ENCODE measurements at places on chromosomes 2 and 18.

DNA sequence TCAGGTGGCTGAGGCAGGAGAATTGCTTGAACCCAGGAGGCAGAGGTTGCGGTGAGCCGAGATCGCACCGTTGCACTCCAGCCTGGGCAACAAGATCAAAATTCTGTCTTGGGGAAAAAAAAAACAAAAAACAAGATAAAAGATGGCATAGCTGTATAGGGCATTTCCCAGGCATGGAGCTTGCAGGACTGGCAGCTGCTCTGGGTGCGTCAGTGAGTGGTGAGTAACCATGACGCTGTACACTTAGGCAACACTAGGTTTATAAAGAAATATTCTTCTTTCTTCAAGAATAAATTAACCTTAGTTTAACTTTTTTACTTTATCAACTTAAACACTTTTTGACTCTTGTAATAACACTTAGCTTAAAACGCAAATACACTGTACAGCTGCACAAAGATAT is 15.4 kb downstream of the TGOLN2 start:
- DNase-seq, result peak; percentile 60

GRCh38 chr2:105129722-105130232 is 91.9 kb downstream of the MRPS9 start:
- peak; percentile 65 for DNase-seq

GRCh38 chr2:239762655-239763269 is 262.4 kb downstream of the NDUFA10 start:
- DNase-seq, result no peak

- DNase-seq, result no peak
These were observed 47.6 kb upstream of the ZNF521 start for GRCh38 chr18:25399554-25399953.

DNA sequence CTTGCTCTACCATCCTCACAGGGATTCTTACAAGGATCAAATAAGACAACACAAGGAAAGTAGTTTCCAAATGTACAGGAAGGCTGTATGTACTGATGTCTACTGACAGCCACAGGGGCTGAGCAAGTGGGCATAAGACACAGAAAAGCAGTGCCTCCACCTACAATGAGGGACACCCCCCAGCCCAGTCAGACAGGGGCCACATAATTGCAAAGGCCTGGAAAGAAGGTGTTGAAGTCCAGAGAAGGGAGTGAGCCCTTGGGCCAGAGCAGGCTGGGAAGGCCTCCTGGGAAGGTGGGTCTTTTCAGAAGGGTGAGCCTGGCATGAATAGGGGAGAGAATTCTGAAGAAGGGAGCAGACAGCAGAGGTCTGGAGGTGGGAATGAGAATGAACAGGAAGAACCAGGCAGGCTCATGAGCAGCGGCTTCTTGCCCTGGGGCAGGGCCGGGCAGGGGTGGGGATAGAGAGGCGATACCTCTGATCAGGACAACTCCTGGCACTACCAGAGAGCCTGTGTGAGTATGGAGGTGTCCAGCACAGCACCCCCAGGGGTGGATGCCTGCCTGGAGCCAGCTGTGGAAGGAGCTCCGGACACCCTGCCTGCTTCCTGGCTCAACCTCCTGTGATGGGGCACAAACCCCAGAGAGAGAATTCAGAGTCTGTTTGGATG is 30.1 kb downstream of the HS1BP3 start:
- DNase-seq, result no peak

- DNase-seq, result no peak
These were observed 916.0 kb upstream of the CELF4 start for GRCh38 chr18:38481576-38481975.

DNA sequence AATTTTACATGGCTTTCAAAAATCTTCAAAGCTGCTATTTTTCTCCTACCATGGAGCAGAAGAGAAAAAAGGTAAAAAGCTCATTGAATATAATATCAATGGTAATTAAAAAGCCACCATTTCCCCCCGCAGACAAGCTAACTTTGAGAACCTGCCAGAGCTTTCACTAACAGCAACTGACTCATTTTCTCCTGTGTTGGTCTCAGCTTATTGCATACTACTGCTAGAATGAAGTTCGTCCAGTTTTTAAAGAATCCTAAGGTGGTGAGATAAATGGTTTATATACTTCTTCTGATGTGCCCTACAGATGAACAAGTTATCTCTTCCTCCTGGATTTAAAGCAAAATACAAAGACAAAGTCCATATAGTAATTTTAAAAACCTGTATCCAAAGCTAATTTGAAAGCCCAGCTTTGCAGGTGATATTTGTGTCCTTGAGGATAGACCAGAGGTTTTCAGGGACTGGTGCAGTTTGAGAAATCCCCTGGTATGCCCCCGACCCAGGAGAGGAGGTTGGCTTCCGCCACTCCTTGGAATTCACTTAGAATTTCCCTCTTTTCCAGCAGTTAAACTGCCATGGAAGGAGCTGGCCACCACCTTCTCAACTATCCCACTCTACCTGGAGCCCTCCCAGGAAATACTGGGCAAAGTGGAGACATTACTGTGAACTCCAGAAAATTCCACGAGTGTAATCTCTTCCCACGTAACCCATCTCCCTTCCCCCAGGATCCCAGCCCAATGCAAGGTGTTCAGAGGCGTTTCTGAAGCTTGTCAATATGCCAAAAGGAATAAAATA is 17.5 kb downstream of the YPEL5 start:
- no peak for DNase-seq

DNA sequence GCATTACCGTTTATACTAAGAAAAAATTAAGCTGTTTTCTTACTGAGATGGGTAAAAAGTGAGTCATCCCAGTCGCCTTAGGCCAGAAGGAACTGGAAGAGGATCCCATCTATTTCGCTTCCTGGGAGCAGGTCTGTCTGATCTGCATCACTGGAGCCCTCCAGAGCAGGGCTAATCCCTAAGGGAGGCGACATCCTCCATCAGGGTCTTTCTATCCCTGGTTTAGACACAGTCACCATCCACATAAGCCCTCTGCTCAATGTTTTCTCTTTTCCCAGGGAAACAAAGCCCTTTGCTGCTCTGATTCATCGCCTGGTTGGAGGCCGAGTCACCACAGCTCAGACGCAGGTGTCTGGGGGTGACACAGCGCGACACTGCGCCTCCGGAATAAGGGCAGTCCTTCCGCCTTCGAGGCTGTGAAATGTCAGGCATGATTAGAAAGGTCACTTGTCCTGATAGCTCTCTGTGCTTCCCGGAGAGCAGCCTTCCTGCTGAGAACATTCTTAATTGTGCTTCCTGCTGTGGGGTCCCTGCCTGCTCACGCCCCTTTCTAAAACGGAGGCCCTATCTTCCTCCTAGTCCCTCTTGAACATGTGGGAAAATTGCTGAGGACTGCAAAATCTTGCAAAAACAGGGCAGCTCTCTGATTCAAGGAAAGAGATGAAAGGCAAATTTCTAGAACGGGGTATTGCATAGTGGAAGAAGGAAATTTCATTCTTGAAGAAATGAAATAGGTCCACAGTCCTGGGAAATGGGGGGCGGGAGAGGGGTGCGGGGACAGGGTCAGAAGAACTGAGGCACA is 56.3 kb downstream of the MARCHF4 start:
- DNase-seq, result peak; percentile 36

- DNase-seq, result no peak
These were observed 101.6 kb upstream of the CERS6 start for GRCh38 chr2:168354499-168354898.

DNA sequence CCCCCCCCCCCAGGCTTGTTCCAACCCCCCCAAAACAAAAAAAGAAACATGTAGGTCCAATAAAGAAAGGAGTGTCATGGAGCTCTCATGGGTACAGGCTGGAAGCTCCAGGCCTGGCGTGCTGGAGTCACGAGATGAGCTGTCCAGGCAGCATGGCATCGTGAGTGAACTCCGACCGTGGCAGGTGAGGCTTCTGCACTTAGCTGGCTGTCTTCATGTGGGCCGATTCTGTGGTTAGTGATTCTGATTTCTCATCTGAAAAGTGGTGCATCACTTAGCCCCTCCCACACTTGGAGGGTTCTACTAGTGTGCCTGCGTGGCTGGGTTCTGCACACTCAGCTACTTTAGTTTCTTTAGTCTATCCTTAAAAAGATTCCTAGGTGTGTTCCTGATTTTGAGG is 126.4 kb upstream of the MGAT5 start:
- no peak for DNase-seq

- DNase-seq, result peak; percentile 35
These were observed 490.0 kb downstream of the TXNL1 start for GRCh38 chr18:56148373-56148772.

DNA sequence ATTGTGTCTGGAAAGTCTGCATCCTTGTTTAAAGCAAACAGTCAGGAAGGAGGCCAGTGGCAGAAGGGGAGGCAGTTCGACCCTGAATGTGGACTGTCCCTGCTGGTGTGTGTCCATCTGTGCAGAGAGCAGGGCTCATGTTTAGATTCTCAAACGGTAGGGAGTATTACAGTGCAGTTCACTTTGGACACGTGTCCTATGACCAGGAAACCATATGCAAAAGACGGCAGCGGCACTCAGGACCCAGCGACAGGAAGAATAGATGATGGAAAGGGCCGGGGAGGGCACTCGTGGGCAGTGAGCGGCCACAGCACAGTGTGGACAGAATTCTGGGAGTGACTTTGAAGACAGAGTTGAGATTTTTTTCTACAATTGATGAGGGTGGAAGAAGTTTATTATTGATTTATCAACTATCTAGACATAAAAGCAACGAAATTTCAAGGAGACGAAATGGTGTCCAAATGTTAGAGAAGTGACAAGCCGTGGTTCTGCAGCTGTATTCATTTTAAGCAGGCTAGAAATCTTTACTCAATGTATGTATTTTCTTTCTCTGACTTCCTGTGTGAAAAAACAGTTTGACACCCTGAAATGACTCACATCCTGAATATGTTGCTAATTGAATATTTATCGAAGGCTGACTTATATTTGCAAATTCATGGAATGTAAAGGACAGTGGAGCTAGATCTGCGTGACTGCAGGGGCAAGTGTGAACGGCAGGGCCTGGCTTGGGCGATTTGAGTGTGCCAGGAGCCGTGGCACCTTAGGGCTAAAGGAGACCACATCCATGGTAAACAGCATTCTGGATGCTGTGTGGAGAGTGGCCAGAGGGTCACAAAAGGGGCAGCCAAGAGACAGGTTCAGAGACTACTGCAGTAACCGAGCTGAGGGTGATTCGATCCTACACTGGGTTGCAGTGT is 214.2 kb downstream of the PTGR3 start:
- peak; percentile 53 for DNase-seq

DNA sequence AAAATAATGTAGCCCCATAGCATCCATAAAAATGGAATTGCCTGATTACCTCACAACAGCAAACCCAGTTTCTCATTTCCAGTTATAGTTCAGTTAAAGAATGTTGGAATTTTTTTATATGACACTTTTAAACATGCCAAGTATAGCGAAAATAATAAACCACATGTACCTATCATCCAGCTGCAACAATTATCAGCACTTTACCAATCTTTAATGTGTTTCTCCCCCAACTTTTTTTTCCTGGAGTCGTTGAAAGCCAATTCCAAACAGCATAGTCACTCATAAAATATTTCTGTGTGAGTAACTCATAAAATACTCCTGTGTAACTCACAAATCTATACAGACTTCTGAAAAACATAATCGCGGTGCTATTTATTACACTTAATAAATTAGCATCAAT is 38.1 kb downstream of the SMAD4 start:
- DNase-seq, result no peak

- no peak for DNase-seq
These were observed 327.3 kb downstream of the BCL11A start for GRCh38 chr2:60226191-60226590.

DNA sequence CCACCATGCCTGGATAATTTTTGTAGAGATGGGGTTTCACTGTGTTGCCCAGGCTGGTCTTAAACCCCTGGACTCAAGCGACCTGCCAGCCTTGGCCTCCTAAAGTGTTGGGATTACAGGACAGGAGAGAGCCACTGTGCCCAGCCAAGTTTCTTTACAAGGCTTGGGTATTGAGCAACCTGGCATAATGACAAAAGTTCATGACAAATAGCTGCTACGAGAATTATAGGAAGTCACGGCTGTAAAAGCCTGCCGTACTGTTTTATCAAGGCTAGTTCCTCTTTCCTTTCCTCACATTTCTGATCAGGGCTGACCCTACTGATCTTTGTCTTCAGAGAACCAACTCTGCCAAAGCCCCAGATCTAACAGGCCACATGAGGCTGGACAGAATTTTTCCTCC is 490.4 kb upstream of the SPRED2 start:
- peak; percentile 79 for DNase-seq

- DNase-seq, result no peak
These were observed 303.7 kb downstream of the PTPRM start for GRCh38 chr18:7870855-7871254.

DNA sequence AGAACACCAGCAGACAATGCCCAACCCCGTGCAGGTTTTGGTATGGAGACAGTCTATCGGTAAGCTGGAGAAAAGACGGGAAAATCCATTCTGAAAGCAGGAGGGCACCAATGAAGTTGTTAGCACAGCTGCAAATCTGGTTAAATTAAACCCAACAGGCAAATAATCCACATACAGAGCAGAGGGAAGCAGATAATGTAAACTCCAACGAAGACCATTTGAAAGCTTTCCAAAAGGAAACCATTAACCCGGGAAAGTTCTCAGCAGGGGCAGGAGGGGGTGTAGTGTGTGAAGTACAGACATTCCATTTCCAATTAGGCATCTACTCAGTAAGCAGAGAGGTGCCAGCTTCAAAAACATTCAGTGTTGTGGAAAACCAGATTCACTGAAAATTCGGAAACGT is 10.3 kb downstream of the EDAR start:
- DNase-seq, result no peak

- no peak for DNase-seq
These were observed 101.0 kb upstream of the DNAJC10 start for GRCh38 chr2:182615036-182615435.

DNA sequence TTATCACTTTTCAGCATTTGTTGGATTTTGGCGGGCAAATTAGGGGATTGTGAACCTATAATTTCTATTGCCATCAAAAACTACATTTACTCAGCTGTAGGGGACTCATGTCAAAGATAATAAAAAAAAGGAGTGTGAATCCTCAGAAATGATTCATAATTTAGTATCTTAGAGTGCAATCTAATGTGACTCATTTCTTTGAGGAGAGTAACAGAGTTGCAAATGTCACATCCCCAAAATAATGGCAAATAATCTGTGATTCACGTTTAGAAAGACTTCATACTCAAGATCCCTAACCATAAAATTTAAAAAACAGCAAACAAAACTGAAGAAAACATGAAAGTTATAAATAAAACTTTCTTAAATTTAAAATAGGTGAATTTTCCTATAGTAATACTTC is 373.0 kb downstream of the CDH2 start:
- DNase-seq, result no peak

GRCh38 chr2:10447300-10447894 is 730 bp downstream of the ODC1 start:
- DNase-seq, result peak; percentile 71

GRCh38 chr2:43109261-43109743 is 117.1 kb downstream of the ZFP36L2 start:
- DNase-seq, result peak; percentile 91

DNA sequence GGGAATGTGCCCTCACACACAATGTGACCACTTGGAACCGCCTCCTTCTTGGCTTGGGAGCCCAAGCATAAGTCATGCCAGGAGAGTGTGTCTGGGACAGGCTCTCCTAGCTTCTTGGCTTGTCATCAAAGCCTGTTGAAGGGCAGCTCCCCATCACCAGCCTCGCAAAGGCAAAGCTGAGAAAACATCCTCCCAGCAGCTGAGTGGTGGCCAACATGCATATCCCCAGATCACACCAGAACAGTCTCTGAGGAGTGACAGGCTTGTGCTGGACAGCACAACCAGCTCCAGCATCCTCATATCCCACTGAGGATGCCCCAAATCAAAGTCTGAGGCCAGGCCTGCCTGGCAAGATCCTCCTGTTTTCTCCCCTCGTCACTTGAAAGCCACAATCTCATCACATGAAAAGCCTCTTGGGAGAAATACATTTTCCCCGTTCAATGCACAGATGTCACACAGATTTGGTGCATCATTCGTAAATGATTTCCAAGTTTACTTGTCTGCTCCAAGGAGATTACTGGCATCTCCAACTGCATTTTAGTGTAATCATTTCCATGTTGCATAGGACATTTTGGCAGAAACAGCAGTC is 269.3 kb downstream of the TTC32 start:
- DNase-seq, result no peak
